ENCODE measurements at places on chromosomes 6 and 20. TPM values are rescaled to one million over a fixed set of nuclear protein-coding genes. Genes with fewer than 3 reads are reported as not detected.

The TBC1D7 gene
- 21.8 TPM for total RNA-seq

The TAF4 gene
- 21.0 TPM for total RNA-seq

GRCh38 chr6:167866642-167867041 is 39.9 kb downstream of the AFDN start:
- no peak for DNase-seq

- no peak for DNase-seq
These were observed 299.6 kb downstream of the TAF4 start for GRCh38 chr20:61765871-61766654.

GRCh38 chr6:70874181-70874913 is 82.5 kb downstream of the B3GAT2 start:
- no peak for DNase-seq

Data from CD8-positive, alpha-beta memory T cell (primary cell).